ENCODE measurements at places on chromosomes 4 and X.

- DNase-seq: no peak
Observed at GRCh38 chrX:30663322-30663721, 10.1 kb downstream of the GK start.

GRCh38 chrX:136146614-136147314, 569 bp upstream of the FHL1 start:
- DNase-seq: peak; percentile 8

DNA sequence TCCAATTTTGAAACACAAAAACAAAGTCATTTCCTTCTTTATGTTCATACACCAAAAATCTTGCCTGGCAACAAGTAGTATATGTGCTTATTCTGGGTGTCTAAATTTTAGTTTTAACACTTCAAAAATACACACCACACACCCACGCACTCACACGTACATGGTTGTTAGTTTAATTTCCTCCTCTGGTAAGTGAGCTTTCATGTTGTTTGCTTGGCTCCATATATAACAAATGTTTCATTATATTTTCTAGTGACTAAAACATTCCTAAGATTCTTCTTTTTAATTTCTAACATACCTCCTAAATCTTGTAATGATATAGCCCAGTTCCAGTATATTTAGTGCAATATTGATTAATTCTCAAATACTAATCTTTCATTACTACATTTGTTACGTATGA, 80.9 kb downstream of the PRDM5 start:
- no peak for DNase-seq

GRCh38 chr4:62399242-62399641, 1199.1 kb downstream of the ADGRL3 start:
- no peak for DNase-seq

- no peak for DNase-seq
Observed at GRCh38 chrX:120725874-120726273, 96.0 kb upstream of the C1GALT1C1 start.

All from activated CD4-positive, alpha-beta T cell treated with anti-CD3 and anti-CD28 coated beads, Interleukin-2, amount 50 U/mL, for 16 hours (primary cell).